NCI-H1417 (cell line): ENCODE measurements at places on chromosomes 13 and 19.

DNA sequence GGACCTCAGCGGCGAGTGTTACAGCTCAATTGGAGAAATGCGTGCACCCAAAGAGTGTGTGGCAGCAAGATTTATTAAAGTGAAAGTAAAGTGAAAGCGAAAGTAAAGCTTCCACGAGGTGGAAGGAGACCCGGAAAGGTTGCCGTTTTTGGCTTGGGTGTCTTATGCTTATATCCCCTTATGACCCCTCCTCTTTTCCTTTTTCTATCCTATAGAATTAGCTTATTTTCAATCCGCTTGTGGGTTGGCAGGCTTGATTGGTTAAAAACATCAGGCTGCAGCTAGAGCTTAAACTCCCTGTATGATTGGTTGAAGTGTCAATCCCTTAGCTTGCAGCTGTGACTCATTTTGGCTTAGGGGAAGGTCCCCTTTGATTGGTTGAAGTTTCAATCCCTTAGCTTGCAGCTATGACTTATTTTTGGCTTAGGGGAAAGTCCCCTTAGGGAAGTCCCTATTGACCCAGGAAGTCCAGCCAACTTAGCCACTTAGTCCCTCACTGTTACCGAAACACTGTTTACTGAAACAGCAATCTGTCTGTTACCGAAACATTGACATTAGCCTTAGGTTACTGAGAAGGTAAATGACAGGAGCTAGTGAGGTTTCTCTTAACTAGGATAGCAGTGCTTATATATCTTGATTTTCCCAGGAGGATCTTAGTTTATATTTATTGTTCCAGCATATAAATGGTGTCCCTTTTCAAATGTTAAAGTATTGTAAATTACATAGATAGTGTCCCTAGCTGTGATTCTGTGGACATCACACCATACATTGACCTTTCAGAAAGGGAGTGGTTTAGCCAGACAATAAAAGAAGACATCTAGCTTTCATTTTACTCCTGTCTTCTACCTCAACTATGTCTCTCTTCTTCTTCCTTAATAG, 575.8 kb downstream of the DACH1 start:
- peak; percentile 73 for DNase-seq

DNA sequence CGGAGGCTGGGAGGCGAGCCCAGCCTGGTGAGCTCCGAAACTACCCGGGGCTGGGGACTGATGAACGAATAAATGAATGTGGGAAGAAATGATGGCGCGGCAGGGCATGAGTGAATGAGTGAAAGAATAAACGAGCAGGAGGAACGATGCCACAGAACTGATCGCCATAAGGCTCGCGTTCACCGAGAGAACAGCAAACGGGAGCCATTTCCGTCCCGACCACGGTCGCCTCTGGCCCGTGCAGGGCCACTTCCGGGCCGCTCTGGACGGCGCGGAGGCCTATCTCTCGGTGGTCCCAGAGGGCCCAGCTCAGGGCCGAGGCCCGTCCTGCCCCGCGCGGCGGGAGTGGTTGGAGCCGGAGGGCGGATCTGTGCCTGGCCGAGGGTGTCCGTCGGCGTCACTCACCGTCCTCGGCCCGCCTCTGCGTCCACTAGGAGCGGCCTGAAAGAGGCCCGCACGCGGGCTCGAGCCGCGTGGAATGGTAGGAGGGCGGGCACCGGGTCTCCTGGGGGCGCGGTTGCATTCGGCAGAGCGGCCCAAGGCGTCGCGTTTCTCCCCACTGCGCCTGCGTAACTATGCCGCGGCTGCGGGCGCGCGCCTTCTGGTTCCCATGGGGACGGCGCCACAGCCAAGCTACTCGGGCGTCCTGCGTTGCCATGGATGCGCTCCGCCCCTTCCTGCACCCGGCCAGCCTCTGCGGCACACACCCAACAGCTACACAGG, at the start of gene ZNF497:
ZNF497 (minus strand) TSS at position 480 of the 723 bp plus-strand sequence. CDS start 5,116 bp downstream, outside the sequence.
- peak; percentile 98 for DNase-seq

DNA sequence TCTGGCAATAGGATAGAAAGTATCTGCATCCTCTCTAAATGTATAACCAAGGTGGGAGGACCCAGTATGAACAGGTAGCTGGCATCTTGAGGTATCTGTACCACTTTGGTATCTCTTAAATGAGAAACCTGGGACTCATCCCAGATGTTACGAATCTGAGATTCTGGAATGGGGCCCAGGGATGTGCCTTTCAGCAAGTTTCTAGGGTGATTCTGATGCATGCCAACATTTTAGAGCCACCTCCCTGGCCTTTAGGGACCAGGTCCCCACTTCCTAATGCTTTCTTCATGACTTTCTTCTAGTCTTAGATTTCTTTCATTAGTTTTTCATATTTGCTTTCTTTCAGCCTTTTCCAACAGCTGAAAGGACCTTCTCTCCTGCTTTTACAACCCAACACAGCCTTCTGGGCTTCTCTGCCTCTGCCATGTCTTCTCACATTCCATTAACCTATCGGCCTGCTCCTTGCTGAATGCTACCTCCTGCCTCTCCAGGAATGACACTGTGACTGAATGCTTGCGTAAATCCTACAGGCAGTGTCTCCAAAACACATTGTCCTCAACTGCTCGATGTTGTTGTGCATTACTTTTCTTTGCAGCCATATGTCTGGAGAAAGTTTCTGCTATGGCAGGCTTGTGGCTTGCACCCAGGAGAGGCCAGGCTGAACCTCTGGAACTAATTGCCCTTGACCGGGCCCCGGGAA, 284.0 kb downstream of the DNAJC15 start:
- no peak for DNase-seq

GRCh38 chr19:35742121-35742724, at the start of gene IGFLR1:
TSS of gene IGFLR1 (minus strand) at chr19:35742452. CDS start at chr19:35741180, 1,272 bp downstream.
- no peak for DNase-seq

DNA sequence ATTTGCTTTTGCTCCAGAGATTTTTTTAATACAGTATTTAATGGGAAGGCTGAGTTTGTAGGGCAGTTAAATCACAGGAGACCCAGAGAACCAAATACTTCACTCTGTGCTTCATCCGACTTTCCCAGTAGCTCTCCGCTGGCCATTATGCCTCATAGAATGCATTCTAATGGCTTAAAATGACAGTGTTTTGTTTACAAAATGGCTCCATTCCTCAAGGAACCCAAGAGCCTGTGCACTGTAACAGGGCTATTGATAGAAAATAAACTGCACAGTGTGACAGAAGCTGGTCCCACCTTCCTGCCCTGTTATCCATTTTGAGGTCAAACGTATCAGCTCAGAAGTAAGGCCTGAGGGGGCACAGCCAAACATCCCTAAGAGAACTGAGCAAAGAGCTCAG, 136.5 kb downstream of the RAP2A start:
- DNase-seq: no peak

DNA sequence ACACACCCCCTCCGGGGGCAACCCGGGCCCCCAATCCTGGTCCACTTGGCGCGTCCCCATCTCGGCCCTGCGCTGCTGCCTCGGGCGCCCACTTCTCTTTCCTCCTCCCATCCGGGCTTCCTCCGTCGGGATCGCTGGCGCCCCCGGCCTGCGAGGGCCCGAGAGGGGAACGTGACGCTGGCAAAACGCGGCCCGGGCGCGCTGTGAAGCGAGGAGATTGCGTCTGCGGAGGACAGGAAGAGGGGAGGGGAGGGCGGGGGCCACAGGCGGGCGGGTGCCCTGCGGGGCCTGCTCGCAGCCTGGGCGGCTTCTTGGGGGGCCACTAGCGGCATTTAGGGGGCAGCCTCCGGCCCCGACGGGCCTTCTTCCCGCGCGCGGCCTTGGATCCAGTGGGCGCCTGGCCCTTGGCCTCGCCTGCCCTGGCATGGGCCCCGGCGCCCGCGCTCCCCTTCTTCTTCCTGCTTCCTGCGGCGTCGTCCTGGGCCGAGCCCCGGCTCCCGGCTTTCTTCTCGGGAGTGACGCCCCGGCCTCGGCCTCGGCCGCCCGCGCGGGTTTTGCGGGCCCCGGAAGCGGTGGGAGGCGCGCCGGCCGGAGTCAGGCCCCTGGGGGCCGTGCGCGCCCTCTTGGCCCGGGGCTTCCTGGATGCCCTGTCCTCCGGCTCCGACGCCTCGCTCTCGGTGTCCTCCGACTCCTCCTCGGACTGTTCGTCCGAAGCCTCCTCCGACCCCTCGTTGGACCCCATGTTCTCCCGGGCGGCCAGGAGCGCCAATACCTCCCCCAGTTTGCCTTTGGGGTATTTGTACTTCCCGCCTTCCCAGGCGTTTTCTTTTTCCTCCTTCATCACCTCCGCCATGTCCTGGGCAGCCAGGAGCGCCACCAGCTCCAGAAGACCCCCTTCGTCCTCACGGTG, 2.2 kb downstream of the PNMA8B start:
- DNase-seq: no peak

GRCh38 chr19:44741841-44742329, 6.6 kb upstream of the BCL3 start:
- no peak for DNase-seq

DNA sequence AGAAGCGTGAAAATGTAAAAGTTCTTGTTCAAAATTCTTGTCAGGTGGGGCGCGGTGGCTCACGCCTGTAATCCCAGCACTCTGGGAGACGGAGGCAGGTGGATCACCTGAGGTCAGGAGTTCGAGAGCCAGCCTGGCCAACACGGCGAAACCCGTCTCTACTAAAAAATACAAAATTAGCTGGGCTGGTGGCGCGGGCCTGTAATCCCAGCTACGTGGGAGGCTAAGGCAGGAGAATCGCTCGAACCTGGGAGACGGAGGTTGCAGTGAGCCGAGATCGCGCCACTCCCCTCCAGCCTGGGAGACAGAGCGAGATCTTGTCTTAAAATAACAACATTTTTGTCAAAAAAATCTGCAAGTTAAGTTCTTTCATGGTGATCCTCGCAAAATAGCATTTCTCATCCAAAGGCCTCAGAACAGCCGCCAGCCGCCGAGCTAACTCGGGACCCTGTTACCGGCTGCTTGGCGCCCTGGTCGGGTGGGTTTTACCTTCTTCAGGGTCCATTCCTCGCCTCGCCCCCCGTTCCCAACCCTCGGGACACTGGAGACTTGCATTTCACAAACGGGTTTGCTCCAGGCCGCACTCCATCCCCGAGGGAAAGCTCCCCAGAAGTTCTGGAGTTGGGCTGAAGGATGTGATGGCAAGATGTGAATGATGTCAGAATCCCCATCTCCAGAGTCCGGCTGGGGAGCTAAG, 1.6 kb downstream of the LATS2 start:
- no peak for DNase-seq

DNA sequence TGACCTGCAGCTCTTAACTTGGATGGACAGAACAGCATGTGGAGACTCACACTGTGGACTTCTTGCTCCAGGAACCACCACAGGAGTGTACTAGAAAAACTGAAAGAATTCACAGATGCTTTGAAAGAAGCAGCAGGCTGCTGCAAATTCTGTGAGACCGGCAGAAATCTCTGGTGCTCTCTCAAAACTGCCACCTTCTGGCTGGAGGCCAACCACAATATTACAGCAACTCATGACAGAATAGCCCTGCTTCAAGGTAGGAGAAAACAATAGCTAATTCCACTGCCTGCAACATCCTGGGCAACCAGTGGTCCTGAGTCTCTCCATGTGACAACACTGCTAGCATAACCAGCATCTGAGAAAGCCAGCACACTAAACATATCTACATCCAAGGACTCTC, 26.9 kb downstream of the CDK8 start:
- no peak for DNase-seq

DNA sequence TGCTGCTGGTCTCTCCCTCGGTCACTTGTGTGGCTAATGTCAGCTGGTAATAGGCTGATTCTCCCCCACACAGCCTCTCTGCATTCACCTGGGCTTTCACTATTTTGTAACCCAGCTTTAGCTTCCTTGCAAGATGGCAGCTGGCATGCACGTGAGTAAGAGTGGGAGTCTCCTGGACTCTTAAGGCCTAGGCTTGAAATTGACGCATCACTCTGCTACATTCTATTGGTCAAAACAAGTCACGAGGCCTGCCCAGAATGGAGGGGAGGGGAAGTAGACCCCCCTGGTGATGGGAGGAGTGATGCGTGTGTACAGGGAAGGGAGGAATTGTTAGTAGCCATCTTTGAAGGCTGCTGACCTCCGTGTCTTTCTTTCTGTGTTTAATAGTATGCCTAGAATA, 24.9 kb upstream of the PNMA8B start:
- no peak for DNase-seq

DNA sequence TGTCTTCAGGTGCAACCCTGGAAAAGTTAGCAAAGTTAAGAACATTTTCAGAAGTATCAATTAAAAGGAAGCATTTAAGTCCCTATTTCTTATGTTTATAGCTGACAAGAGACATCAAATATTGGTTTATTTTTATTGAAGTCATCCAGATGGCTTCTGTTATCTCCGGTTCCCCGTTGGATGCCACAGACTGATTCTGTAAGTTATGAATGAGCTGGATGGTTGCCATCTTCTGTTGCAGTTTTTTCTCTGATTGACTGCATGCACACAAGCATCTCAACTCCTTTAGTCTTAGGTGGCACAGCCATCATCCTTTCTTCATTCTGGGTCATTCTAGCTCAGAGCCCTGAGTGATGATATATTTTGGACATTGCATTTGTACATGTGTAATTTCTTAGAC, 10.6 kb upstream of the OXGR1 start:
- DNase-seq: no peak

DNA sequence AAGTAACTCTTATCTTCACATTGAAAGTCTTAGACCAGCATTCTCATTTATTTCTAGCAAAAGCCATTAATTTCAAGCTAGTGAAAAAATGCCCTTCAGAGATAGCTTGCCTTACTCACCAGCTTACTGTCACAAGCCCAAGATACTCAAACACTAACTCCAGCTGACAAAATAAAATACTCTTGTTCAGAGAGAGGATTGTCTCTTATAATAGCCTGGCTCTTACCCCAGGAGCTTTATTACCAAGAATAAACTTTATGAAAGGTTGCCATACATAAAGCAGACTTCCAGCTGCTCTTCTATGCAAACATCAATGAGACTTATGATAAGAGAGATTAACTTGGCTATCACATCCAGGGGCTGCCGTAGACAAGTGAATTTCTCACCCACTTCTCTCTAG, 53.6 kb downstream of the XPO4 start:
- DNase-seq: no peak
